Activated B cell treated with CpG ODN at 0.5 μM for 24 hours (primary cell): ENCODE measurements at places on chromosomes 11 and 22.

DNA sequence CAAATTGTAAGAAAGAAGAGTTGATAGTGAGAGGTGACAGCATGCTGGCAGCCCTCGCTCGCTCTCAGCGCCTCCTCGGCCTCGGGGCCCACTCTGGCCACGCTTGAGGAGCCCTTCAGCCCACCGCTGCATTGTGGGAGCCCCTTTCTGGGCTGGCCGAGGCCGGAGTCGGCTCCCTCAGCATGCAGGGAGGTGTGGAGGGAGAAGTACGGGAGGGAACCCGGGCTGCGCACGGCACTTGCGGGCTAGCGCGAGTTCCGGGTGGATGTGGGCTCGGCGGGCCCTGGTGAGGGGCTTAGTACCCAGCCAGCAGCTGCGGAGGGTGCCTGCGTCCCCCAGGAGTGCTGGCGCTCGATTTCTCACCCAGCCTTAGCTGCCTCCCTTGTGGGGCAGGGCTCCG is 539.7 kb upstream of the CCDC179 start:
- DNase-seq: no peak

DNA sequence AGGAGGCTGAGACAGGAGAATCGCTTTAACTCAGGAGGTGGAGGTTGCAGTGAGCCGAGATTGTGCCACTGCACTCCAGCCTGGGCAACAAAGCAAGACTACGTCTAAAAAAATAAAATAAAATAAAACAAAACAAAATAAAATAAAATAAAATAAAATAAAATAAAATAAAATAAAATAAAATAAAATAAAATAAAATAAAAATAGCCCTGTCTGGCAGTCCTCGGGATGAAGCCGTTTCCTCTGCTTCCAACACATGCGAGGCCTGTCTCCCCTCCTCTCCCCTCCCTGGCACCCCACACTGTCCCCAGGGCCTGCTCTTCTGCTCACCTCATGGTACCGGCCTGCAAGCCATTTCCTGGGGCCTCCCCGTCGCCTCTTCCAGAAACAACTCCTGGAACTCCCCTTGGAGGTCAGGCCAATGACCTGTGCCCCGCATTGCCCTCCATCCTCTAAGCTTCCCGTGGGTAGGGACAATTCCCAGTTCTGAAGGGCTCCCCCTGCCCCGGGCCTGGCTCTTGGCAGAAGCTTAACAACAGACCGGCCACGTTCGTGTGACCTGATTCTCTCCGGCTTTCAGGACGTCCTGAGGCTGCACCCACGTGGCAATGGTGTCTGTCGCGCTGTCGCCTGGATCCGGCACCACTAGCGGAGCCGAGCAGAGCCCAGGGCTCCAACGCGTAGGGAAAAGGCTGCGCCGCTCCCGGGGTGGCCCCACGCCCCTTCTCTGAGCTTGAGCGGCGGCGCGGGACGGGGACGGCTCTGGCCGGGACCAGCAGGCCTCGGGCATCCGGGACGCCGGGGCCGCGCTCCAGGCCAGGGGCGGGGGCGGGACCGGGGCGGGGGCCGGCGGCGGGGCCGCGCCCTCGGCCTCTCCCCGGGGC is 456 bp upstream of the PARVB start:
- peak; percentile 67 for DNase-seq

DNA sequence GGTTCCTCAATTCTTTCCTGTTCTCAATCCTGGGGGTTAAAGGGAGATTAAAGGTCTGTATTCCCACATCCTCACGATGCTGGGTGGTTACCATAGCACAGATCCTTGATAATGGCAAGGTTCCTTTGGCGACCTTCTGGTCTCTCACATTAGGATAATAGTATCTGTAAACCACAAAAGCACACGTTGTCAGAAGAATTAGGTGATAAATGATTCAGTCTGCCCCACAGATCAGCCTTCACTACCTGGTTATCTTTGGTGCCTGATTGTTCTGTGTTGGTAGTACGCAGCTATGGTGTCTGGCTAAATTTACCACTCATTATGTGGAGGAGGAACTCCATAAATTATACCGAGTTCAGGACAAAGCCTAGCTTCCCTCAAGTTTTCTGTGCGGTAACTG is 78.4 kb downstream of the C2CD3 start:
- no peak for DNase-seq

- DNase-seq: no peak
These were observed 265.4 kb upstream of the ARHGAP20 start for GRCh38 chr11:110977661-110978060.

- DNase-seq: no peak
These were observed 14.1 kb upstream of the ARAP1 start for GRCh38 chr11:72766152-72766902.

- no peak for DNase-seq
These were observed 43.8 kb downstream of the RTL6 start for GRCh38 chr22:44454113-44454769.

- no peak for DNase-seq
These were observed 8.6 kb downstream of the SC5D start for GRCh38 chr11:121300972-121301699.

- no peak for DNase-seq
These were observed 222.5 kb downstream of the DSCAML1 start for GRCh38 chr11:117574551-117574950.

- DNase-seq: no peak
These were observed 22.4 kb upstream of the CHST1 start for GRCh38 chr11:45687836-45688235.

GRCh38 chr11:3037945-3038271 is 19.3 kb downstream of the CARS1 start:
- DNase-seq: no peak

- no peak for DNase-seq
These were observed 265.2 kb upstream of the FAT3 start for GRCh38 chr11:91959411-91959810.

- no peak for DNase-seq
These were observed 1.7 kb downstream of the AP5B1 start for GRCh38 chr11:65778901-65779668.

DNA sequence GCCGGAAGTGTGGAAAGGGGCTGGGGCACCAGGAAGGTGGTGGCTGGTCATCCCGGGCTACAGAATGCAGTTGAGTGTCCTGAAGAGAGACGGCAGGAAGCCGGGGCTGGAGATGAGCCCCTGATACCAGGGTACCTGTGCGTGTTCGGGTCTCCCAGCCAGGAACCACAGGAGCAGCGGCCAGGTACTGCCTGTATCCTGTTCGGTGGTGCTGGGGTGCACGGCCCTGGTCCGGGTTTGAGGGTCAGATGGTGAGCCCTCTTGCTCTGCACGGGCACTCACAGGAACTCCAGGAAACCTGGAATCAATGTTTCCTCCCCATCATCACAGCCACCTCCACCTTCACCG is 253.1 kb upstream of the B3GAT1 start:
- no peak for DNase-seq

DNA sequence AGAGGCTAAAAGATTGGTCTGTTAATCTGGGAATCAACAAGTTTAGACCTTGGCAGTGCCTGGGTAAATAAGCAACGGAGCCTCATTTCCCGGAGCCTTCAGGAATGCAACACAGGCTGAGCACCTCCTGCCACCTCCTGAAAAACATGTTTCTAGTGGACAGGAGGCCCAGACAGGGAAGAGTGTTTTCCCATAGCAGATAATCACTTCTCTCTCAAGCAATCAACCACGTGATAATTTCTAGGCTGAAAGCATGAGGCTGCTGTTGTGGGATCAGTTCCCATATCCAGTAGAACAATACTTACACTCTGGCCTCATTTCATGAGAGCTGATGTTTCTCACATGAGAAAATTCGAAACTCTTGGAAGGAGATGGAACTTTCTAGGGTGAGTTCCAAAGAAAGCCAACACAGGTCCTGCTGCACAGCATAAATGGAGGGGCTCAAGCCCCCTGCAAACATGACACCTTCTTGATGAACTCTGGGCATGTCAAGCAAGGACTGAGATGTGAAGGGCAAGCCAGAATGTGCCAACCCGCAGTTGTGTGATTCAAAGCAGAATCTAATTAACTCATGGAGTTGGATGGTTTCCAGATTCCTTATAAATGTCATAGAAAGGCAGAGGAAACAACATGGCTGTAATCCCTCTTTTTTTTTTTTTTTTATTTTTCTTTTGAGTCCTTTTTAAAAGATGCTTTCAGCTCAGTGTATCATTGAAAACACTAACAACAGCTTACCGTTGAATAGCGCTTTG is 228.5 kb upstream of the SESN3 start:
- DNase-seq: no peak

GRCh38 chr11:47163193-47163592 is 13.5 kb downstream of the ARFGAP2 start:
- DNase-seq: no peak

GRCh38 chr22:21697880-21698279 is 32.1 kb downstream of the PPIL2 start:
- no peak for DNase-seq
